ENCODE measurements at places on chromosomes 2 and 18.

DNA sequence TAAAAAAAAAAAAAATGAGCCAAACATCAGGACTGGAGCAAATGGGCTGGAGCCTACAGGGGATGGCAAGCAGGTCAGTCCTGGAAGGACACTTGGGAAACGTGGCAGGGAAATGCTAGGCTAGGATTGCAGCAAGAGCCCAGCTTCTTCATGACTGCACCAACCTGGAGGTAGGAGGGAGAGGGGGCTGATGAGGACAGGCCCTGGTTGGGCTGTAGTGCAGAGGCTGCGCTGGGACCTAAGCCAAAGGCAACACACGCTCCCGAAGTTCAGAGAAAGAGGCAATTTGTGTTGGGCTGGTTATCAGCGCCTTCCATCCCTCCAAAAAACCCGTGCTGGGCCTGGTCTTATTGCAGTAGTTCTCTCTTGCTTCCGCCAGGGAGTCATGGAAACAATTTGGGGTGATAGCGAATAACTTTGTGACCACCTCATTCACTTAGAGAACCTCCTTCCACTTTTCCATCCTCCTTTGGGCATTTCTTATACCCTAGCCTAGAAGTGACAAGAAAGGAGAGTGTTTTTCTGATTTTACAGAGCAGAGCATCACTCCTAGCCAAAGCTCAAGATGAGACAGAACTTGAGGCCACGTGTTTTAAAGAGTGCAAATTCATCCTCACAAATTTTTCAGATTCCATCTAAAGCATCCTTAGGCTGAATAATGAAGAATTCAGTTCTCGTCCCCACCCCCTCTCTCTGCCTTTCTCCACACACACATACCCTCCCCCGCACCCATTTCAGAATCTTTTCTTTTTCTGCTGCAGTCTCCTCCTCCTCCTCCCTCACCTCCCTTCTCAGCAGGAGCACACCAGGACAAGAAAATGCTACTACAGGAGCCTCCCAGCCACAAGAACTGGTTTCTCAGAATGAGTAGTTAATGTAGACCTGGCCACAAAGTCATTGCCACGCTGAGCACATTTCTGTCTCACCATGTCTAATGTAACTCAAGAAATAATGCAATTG lies 82.5 kb upstream of the STPG4 start:
- no peak for DNase-seq

DNA sequence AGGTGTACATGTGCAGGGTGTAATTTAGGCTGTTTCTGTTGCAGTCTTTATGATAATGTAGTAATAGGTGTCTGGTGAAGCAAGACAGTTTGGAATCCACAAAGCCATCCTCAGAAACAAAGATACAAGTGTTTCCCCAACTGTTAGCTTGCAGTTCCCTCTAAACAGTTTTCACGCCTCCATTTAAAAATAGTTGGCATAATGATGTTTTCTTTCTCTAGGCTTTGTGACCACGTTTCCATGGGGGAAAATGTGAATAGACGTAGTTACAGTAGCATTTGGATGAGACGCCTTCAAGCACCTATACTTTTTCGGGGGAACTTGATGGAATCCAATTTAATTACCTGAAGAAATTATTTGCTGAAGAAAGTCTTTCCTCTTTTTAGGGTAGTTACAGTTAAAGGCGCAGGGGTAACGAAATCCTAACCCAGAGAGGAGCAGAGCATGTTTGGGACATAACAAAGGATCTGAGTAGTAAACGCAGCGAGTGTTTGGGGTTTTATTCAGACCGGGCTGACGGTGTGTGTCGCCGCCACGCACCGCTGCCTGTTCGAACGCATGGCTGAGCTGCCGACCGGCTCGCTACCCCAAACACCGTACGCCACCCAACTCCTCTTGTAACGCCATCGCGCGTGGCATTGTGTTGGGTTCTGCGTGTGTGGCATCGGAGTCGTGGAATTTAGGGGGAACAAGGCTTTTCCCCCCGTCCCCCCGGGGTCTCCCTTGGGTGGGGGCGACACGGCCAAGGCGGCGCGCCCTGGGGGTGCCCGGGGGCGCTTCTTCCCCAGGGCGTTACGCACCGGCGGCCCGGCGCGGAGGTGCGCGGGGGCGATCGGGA lies 681 bp upstream of the NRP2 start:
- DNase-seq: no peak

- DNase-seq: no peak
Measured at GRCh38 chr2:202072226-202072625, 829 bp upstream of the KIAA2012 start.

GRCh38 chr2:120626566-120626965 lies 109.1 kb upstream of the GLI2 start:
- no peak for DNase-seq

- DNase-seq: peak; percentile 41
Measured at GRCh38 chr2:10407841-10408648, 40.1 kb downstream of the ODC1 start.

DNA sequence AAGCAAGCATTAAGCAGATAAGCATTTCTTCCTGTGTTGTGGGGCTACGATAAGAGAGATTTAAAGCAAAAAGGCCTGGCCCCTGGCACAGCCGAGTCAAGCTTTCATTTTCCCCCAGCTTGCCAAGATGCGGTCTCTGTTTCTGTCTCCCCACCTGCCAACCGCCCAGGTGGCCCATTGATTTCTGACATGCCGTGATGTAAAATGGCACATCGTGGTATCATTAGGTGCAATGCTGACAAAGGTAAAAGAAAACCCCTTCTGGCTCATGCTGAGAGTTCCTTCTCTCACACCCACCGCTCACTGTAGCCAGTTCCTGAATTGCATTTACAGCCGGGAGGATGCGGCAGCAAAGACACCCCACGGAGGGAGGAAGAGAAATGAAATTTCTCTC lies 62.8 kb downstream of the BOD1L2 start:
- no peak for DNase-seq

DNA sequence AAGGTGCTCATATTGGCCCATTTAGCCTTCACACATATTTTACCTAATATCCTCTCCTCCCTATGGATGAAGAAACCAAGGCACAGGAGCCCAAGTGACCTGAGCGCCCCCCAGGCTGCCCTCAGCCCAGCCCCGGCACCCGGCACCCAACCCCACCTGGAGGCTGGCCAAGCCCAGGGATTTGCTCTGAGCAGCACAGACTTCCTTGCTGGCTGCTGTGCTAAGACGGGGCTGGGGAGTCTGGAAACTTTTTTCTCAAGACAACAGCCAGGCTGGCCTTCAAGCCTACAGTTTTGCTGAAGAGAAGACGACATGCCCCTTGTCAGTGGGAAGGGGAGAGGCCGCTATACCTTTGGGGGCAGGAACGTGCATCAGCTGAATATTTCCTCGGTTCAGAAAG lies 52.7 kb upstream of the LAMA1 start:
- DNase-seq: no peak

GRCh38 chr2:216350214-216350791 lies 22.0 kb downstream of the MARCHF4 start:
- no peak for DNase-seq

- no peak for DNase-seq
Measured at GRCh38 chr18:8947566-8947965, 154.9 kb upstream of the NDUFV2 start.

All from activated T-helper 9 cell treated with anti-CD3 and anti-CD28 coated beads, Interleukin-2, amount 50 U/mL, for 16 hours (primary cell).